ENCODE measurements at places on chromosomes 5 and 9.

DNA sequence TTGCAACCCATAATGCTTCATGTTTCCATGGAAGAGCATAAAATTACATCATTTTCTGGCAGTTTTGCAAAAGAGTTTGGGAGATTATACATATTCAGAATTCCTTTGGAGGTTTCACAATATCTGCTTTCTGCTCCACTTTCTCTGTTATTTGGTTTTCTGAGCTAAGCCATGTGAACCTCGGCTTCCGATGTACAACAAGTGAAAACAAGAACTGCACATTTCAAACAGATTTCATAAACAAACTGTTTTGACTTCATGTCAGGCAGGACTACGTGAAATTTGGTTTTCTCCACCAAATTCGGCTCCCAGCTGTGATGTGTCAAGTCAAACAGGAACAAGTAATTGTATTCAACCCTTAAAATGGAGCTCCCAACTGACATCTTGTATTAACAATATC is 609.8 kb downstream of the IRX1 start:
- DNase-seq = peak; percentile 47

GRCh38 chr9:98045234-98046179 is 11.0 kb upstream of the NANS start:
- no peak for DNase-seq

DNA sequence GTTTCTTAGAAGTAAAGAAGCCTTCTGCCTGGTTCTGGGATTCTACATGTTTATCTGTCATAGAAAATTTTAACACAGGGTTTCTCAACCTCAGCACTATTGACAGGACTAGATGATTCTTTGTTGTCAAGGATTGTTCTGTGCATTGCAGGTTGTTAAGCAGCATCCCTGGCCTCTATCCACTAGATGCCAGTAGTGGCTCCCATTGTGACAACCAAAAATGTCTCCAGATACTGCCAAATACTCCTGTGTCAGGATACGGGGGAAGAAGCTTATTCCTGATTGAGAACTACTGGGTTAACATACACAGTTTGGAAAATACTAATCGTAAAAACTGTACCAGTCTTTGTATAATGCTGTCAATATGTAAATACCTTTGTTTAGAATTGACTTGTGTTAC is 167.1 kb downstream of the NIPBL start:
- DNase-seq = no peak

DNA sequence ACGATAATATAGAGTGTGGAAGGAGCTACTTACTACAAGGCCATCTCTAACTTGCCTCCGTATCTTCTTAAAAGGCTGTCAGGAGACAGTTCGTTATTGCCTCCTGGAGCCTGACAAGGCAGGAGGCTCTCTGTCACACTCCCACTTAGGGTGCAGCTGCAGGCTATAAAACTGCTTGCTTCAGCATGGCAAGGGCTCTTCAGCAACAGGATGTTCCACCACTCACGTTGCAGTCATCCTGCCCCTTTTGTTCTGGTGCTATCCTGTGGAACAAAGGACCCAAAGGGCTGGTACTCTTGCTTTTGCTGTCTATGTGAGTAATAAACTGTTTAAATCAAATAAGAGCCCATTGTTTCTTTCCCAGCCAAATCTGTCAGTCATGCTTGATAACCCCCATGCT is 508.9 kb downstream of the NTRK2 start:
- DNase-seq = no peak
